ENCODE measurements at places on chromosomes 6 and 20.
A peak's percentile ranks its signal among the peaks of the same experiment; 100 is the strongest.

DNA sequence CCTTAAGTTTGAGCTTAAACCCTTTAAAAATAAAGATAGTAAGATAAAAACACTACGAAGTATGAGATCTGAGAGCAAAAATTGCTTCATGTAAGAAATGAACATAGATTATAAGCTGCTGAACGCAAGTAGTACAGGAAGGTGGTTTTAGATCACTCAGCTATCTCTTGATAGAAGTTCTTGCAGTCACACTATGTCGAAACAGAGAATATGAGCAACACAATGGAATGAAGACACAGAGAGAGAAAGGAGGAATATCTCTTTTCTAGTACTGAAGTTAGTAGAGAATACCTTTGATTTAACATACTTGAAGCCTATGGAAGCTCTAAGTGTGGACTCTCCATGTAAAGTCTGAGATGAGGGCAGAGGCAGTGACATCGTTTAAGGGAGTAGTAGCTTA lies 162.7 kb downstream of the CDK19 start:
- DNase-seq = no peak

- DNase-seq = peak; percentile 86
Observed at GRCh38 chr6:142827369-142827768, 117.6 kb downstream of the HIVEP2 start.

DNA sequence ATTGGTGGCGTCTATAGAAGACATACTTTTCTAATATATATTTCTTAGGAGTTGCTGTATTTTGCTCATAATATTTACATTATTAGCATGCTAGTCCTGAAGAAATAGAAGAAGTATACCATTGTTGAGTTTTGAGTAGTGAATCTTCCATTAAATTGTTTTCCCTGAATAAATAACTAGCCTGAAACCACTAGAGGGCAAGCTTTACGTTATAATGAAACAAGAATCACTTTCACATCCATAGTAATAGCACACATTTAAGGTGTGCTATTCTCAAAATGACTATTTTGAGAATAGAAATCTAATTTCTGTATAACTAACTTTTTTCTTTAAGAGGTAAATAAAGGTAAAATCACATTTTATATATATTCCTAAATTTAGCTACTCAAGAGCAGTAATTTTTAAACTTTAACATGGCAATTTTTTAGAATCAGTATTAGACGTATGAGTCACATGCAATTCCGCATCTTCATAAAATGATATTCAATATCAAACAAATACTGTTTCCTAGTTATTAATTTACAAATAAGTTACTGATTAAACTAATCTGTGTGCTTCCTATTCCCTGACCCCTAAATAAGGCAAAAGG lies 213.2 kb upstream of the MANEA start:
- DNase-seq = no peak

DNA sequence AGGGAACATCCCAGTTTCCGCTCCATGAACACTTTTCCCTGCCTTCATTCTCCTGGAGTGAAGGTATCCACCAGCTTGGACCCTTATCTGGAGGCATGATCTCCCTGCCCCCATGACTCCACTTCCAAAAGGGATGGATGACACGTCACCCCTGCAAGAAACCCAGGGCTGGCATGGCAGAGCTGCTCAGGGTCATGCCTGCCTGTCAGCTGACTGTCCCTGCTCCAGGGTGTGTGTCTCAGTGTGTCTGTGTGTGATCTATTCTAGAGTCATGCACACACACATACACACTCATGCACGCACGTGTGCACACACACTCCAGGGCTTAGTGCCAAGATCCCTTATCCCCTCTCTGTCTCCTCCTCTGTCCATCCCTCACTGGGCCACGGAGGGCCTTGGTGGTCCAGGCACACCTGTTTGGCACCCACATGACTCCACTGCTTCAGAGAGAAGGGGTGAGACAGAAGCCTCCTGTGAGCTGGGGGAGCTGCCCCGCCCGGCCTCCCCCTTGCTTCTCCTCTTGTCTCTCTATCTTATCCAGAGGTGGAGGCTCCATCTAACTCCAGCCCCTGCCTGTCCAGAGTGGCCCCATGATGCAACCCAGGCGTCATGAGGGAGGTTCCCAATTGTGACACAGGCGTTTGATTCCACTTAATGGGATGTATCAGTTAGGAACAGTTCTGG lies 290.9 kb downstream of the CDC5L start:
- DNase-seq = no peak

DNA sequence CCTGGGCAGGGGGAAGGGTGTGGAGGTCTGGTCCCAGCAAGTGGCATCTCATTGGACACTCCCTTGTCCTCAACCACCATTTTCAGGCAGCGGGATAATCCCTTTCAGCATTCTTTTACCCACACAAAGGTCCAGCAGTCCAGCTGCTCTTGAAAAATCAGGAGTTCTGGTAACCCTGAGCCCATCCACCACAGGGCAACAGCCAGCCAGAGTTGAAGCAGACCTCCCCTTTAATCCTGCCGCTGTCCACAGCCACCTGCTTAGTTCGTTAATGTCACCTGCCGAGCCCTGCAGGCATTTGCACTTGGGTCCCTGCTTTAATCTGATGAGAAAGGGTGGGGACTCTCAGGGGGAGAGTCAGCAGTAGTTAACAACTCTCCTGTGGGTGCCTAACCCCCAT lies 11.1 kb downstream of the TMEM74B start:
- no peak for DNase-seq

DNA sequence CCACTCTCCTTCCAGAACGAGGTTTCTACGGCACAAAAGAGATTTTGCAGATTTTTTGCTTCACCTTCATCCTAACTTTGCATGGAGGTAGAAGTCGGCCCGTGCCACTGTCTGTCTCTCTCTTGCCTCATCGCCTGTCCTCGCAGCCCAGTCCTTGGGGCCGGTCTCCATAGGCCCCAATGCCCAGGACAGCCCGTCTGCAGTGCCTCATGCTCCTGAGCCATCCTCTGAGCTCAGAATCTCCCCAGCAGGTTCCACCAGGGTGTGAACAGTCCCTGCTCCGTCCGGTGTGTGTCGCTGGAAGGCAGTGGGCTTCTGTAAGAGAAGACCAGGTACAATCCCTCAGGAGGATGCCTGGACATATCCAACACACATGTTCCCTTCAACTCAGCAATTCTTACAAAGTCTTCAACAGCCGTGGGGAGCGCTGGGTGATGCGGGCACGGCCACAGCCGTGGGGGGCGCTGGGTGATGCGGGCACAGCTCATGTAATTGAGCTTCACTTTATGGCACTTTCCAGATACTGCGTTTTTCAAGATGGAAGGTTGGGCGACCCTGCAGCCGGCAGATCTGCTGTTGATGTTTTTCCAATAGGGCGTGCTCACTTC lies 231.9 kb downstream of the DLL1 start:
- DNase-seq = peak; percentile 0

DNA sequence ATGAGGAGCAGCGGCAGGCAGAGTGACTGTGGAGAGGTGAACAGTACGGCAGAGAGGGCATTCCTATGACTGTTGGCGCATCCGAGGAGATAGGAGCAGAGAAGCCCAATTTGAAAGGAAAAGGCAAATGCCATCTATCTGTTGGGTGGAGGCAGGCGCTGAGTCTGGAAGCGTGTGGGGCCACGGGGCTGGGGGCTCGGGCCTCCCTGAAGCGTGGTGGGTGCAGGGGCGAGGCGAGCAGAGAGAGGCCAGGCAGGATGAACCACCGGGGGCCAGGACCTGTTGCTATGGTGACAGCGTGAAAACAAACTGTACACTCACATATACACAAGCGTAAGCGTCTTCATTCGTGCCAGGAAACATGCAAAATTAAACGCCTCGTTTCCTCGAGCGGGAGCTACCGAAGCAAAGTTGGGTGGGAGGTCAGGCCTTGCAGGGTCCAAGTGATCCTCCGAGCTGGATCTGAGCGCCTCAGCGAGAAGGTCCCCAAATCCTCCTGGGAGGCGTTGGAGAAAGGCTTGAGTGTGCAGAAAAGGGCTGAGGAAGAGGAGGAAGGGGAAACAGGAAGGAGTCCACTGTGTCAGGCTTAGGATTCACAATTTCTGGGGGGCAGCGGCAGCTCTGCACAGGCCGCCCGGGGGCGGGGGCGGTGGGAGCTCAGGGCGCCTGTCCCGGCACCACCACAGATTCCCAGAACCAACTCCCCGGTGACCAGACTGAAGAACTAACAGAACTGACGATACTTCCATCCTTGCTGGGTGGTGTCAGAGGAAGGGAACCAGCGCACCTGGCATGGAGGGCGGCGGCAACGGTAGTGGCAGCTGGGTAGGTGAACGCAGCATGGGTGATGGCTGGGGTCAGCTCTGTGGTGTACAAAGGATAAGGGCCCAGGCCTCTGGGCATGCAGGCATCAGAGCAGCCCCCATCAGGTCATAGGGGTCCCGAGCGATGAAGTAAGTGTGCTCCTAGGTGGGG lies 68.2 kb downstream of the KHDC1L start:
- no peak for DNase-seq

DNA sequence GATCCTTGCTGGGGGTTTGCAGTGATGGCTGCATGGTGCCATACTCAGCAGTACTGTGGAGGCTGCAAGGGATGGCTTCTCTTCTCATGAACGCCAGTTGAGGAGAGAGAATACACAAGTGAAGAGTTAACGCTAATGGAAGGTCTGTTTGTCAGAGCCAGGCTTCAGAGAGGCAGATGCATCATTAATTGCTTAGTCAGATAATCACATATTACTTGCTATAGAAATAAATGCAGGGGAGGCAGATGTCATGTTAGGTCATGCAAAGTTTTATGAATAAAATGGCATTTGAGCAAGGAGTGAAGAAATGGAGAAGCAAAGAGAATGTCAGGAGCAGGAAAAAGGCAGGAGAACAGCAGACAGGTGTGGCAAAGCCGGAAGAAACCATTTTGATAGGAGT lies 51.2 kb downstream of the CDS2 start:
- DNase-seq = no peak

DNA sequence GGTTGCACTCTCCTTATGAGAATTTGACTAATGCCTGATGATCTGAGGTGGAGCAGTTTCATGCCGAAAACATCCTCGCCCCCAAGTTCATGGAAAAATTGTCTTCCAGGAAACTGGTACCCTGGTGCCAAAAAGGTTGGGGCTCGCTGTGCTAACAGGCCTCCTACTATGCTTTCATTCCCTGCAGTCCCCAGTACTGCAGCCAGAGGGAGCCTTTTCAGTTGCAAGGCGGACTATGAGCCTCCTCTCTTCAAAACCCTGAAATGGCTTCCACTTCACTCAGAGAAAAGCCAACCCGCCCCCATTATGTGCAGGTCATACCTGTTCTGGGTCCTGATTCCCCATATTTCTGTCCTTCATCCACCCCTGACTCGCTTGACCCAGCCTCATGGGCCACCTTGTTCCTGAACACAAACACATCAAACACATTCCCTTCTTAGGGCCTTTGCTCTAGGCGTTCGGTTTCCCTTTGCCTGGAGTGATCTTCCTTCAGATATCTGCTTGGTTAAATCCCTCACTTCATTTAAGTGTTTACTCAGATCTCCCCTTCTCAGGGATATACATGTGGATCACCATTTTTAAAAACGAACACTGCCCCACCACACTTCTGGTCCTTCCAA lies 173.7 kb downstream of the PHACTR1 start:
- no peak for DNase-seq

- DNase-seq = no peak
Observed at GRCh38 chr6:110557199-110557598, 80.8 kb upstream of the SLC22A16 start.

DNA sequence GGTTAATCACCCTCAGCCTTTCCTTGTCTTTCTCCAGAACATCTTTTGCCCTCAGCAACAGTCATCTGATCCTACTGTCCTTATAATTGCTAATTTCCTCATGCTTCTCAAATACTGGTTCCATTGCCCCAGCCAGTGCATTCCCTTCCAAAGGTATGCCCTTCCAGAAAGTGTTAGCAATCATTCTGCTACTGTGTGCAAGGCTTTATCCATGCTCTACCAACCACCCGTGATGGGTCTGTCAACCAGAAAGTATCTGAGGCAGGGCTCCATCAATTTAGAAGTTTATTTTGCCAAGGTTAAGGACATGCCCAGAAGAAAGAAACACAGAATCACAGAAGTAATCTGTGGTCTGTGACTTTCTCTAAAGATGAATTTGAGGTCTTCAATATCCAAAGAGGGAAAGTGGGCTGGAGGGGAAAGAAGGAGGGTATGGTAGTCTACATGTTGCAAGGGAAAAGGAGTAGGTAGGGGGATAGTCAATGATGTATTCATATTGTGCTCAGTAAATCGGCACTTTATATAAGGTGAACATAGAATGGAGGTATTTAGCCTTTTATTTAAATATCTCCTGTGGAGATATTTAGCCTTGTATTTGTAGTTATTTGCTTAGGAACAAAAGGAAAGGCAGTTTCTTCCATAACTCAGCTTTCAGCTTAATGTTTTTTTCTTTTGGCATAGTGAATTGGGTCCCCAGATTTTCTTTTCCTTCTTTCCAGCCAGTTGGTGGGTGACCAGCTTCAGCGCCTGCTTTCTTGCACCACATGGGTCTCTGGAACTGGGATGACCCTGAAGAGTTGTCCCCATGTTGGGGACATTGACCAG lies 35.2 kb upstream of the PAQR8 start:
- no peak for DNase-seq

- DNase-seq = no peak
Observed at GRCh38 chr20:61538183-61538942, 286.3 kb downstream of the CDH4 start.

DNA sequence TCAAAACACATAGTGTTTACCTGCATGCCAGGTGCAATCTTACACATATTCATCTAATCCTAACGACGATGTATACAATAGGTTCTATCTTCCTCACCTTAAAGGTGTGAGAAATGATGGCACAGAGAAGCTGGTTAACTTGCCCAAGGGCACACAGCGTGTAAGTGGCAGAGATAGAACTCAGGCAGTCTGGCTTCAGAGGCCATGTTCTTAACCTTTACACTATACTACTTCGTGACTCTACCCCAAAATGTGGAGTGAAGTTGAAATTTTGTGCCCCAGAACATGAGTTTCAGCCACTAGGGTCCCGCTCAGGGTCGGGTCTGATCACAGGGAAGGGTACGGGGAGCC lies 584 bp downstream of the VPS52 start:
- DNase-seq = no peak

Measured in left colon (tissue), 2 donors.